ENCODE measurements at places on chromosomes 5 and 9.

DNA sequence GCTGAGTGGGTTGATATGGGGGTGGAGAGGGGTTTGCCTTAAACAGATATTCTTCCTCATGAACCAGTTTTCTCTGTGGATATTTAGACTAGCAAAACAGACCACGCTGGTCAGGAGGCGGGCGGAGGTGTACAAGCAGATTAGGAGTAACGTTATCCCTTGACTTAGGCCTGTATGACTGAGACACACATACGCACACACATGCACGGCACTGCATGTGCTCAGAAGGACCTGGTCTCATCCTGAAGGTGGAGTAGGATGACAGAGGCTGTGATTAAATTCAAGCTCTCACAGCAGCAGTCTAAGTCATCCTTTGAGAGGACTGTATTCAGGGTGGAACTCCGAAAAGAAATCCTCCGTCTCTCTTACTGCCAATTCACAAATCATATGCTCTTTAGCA, 209.7 kb downstream of the DIRAS2 start:
- DNase-seq: no peak

DNA sequence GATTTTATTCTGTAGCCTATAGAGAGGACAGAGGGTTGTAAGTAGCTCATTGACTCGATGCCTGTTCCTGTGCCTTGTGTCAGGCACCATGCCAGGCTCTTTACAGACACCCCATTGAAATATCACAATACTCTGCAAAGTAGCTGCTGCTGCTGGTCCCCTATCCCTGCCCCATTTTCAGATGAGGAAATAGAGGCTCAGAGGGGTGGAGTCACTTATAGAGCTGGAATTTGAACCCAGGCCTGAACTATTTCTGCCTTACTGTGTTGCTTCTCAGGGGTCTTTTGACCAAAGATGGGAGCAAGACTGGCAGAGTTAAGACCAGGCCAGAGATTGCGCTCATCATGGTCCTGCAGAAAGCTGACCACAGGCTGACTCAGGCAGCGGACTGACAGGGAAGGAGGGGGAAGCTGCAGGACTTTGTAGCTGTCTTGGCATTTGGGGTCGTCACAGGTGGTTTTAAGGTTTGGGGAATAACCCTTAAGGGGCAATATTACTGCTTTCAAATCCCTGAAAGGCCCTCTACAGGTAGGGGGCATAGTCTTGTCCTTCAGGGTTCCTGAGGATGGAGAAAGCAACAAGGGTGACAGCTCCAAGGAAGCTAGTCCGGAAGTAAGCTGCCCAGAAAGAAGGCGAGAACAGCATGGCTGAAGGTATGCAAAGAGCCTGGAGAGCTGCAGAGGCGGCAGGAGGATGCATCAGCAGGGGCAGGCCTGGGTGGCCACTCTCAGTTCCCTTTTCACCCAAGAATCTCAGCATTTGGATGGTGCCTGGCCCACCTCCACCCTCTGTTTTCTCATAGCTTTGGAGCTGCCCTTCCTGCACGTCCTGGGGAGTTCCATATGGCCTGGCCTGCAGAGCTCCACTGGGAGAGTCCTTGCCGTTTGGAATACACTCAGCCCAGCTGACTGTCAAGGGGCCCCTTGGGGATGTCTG, 18.3 kb upstream of the NDST1 start:
- DNase-seq: no peak

- DNase-seq: no peak
These were observed 1011.5 kb upstream of the ACO1 start for GRCh38 chr9:31372799-31373587.

DNA sequence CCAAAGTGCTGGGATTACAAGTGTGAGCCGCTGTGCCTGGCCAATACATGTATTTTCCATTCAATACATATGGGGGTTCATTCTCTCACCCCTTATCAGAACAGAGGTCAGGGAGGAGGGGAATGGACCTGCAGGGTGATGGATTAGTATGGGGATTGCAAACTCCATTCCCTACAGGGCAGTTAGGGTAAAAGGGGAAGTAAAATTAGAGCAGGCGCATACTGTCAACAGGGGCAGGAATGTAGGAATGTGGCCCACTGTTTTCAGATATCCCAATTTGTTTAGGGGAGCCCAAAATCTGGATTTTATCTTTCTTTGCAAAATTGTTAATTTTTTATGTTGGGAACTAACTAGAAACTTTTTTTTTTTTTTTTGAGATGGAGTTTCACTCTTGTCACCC, 46.4 kb upstream of the SLC44A1 start:
- no peak for DNase-seq
